ENCODE measurements at places on chromosomes 16 and 17.

- peak; percentile 70 for DNase-seq
Measured at GRCh38 chr17:77441130-77441920, 300.6 kb downstream of the SEC14L1 start.

DNA sequence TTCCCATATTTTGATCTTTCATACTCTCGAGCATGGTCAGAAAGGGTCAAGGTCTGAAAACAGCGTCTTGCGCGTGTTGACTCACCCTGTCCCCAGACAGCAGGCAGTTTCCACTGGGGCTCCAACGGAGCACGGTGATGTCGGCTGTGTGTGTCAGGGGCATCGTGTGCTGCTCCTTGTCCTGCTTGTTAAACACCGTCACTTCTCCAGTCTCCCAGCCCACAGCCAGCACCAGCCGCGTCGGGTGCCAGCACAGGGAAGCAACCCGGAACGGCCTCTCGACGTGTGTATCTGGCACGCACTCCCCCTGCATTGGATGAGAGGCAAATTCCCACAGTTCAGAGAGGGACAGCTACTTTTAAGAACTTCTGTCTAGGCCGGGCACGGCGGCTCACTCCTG, 9.6 kb downstream of the IFT140 start:
- DNase-seq: no peak

- DNase-seq: no peak
Measured at GRCh38 chr16:66382966-66383299, 16.4 kb downstream of the CDH5 start.

- no peak for DNase-seq
Measured at GRCh38 chr17:82703935-82704865, 5.7 kb upstream of the RAB40B start.

DNA sequence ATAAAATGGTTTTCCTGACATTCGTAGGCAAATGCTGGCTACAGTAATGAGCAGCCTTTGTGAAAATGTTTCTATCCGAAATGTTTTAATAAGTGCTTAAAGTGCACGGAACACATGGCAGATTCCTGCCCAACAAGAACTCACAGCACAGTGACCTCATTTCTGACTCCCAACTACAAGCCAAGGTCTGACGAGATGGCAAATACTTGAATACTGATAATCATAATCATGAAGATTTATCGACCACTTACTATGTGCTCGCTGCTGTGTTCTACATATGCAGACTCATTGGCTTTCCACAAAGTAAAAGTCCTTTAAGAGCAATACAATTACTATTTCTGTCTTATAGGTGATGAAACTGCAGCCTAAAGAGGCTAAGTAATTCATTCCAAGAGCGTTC, 238.1 kb upstream of the CDH5 start:
- no peak for DNase-seq

- no peak for DNase-seq
Measured at GRCh38 chr17:10699856-10700255, 2.5 kb downstream of the ADPRM start.
